ENCODE measurements at places on chromosomes 5 and 9.

GRCh38 chr5:159100025-159100781, 487 bp upstream of the EBF1 start:
- DNase-seq = peak; percentile 67

- DNase-seq = no peak
Observed at GRCh38 chr9:98236901-98237487, 18.5 kb downstream of the TBC1D2 start.

GRCh38 chr9:120663380-120663779, 50.9 kb downstream of the MEGF9 start:
- DNase-seq = no peak

- DNase-seq = no peak
Observed at GRCh38 chr9:129498451-129499384, 122.2 kb downstream of the C9orf50 start.

DNA sequence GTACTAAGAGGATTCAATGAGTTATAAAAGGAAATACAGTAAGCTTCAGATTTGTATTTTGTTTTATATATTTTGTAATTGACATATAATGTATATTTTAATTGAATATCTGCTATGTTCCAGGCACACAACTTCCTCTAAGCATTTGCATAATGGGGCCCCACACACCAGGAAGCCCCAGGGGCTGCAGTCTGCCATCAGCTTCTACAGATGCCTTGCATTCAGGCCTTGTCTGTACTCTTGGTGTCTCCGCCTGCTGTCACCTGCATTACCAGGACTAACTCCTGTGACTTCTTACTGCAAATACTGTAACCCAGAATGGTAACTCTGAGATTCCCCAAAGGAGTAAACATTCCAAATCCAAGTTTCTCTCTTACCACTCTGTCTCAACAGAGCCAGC, 20.6 kb downstream of the ARL15 start:
- DNase-seq = no peak

GRCh38 chr5:101687349-101687985, 608.6 kb downstream of the SLCO4C1 start:
- DNase-seq = no peak

GRCh38 chr5:98786191-98786853, 12.9 kb downstream of the RGMB start:
- no peak for DNase-seq

GRCh38 chr5:55483885-55484284, 50.9 kb downstream of the PLPP1 start:
- no peak for DNase-seq

- no peak for DNase-seq
Observed at GRCh38 chr9:82651474-82651873, 411.5 kb downstream of the RASEF start.

DNA sequence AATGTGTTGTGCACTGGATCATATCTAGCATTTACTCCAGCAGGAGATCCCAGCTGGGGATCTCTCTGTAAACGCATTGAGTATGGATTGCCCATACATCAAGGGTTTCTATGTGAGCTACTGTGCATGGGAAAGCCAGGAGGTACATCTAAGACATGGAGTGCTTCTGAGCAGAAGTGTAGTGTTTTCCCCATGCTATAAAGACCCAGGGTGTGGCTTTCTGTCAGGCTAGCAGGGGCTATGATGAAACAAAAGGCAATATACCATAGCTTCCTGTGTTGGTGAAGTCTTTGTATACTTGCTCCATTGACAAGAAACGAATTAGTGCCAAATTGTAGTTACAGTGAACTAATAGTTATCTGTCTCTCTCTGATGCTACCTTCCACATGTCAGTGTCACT, 329.3 kb upstream of the TLE4 start:
- DNase-seq = no peak

DNA sequence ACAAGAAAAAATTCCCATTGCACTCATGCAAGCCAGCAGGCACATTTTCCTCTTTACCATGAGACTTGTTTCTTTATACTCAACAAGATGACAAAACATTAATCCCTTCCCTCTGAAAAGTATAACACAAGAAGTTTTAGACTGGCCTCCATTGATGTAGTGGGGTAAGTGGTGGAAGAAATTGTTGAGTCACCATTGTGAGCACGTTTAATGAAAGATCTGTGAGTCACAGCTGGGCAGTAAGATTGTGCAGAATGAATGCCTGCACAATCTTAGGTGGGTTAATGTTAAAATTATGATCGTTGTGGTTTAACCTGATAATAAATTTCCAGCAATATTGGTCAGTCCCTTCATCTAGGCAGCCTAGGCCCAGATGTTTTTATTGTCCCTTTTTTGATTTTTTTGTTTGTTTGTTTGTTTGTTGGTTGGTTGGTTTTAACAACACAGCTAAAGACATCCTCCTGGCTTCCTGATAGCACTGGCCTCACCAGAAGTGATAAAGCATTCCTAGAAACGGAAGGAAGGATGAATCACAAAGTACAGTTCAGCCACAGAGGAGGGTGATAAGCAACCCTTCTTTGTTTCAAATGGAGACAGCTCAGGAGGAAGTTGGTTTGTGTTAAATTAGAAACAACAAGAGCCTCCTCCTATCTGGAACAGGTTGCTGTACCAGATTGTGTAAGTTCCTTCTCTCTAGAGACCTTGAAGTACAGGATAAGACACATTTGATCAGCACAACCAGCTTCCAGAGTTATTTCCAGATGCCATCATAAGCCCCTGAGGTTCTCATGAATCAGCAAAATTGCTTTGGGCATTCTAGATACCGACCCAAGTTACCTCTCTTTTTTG, 40.3 kb downstream of the SLC24A2 start:
- no peak for DNase-seq

DNA sequence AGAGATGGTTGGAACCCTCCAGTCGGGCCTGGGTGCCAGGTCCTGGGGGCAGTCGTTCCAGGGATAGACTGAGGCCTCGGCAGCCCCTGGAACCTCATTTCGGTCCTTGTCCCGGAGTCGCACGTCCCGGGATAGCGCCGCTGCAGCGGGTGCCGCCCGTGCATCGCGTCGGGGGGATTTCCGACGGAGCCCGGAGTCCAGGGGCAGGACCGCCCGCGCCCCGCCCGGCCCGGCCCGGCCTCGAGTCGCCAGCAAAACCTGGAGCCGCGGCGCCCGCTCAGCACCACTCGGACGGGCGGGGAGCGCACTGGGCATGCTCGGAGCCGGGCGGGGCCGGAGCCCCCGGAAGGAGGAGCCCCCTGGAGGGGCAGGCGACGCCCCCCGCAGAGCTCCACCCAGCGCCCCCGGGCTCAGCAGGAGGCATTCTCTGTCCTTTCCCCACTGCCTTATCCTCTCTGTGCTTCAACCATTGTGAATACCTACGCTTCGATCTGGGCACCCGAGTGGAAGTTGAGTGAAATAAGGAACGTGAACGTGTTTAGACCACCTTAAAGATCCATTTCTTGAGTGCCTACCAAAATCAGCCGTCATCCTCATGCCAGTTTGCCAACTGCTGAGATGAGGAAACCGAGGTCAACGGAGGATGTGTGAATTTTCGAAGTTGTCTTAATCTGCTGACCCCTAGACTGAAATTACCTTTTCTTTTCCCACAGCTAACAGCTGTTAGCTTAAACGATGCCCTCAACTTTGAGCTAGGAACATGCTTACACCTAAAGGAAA, 1.7 kb upstream of the PTPN3 start:
- no peak for DNase-seq

- DNase-seq = no peak
Observed at GRCh38 chr5:10441992-10442435, 335 bp downstream of the ROPN1L start.

DNA sequence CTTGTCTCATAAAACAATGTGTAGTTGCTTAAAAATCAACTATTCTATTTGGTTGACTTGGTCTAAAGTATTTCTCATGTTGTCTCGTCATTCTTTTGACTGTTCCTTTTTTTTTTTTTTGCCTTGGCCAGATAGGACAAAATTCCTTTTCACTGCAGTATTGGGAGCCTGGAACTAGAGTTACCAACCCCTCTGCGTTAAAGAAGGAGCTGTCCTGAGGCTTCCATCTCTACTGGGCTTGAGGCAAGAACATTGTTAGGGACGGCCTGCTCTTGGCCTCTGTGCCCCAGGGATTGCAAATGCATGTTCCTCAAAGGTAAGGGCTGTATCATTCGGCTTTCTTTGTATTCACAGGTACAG, 1.4 kb upstream of the NPR2 start:
- DNase-seq = no peak

DNA sequence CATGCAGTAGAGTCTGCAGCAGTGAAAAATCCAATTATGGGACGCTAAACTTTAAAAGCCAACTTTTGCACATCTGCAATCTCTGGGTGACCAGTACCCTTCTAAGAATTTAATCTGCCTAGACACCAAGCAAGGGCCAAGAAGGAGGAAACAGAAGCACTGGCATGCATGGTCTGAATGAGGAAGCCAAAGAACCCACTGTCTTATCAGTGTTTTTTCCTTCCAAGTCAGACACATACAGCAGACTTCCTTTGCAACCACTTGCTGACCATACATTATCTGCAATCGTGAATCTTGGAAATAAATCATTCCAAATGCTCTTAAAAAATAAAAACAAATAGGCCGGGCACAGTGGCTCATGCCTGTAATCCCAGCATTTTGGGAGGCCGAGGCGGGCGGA, 65.9 kb downstream of the DEPDC1B start:
- DNase-seq = no peak

- no peak for DNase-seq
Observed at GRCh38 chr5:149528281-149529060, 22.8 kb downstream of the CSNK1A1 start.

- DNase-seq = no peak
Observed at GRCh38 chr5:85388770-85389169, 1004.1 kb upstream of the EDIL3 start.

- DNase-seq = no peak
Observed at GRCh38 chr9:34190996-34191892, 12.4 kb downstream of the UBAP1 start.

DNA sequence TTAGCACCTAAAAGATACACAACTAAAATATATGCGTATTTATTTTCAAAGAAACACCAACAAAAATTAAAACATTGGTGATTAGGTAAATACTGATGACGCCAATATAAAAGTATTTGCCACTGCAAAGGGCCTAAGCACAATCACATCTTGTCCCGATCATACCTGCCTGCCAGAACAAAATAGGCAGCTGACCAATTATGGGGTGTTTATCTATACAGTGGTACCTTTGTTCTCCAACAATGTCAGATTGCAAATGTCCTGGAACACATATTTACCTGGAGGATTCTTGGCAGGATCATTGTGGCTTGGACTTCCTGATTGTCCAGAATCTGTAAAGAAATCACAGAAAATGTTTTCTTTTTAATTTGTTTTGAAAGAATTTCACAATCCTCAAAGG, 134.5 kb downstream of the NFIB start:
- DNase-seq = peak; percentile 35

DNA sequence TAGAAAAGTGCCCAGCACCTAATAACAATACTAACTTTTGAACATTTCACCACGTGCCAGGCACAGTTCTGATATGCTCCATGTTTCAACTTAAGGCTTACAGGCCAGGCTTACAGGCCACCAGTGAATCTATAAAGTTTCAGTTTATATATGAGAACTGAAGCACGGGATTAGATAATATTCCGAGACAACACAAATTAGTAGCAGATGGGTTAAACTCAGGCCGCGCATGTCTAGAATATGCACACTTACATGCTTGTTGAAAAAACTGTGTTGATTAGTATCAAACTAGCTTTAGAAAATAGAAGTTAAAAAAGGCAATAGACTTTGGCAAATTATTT, 587.9 kb downstream of the MTRR start:
- DNase-seq = no peak
